Renal cortex interstitium (tissue), 15 donors: ENCODE measurements at places on chromosomes 6 and 20.
A peak's percentile ranks its signal among the peaks of the same experiment; 100 is the strongest.

DNA sequence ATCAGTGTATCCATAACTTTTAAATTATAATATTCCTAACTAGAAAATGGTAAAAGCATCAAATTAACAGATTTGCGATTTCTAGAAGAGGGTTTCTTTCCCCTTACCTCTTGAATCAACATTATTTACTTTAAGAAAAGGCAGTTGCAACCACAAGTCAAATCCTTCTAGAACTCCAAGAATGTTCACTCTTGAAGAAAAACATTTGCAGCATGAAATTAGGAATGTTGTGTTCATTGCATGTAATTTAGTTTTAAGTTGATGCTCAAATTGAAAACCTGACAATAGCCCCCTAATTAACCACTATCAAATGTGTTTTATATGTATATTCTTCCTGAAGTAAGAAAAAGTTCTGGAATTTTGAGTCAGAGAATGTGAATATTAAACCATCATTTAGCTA lies 2.3 kb upstream of the REV3L start:
- DNase-seq, result no peak

DNA sequence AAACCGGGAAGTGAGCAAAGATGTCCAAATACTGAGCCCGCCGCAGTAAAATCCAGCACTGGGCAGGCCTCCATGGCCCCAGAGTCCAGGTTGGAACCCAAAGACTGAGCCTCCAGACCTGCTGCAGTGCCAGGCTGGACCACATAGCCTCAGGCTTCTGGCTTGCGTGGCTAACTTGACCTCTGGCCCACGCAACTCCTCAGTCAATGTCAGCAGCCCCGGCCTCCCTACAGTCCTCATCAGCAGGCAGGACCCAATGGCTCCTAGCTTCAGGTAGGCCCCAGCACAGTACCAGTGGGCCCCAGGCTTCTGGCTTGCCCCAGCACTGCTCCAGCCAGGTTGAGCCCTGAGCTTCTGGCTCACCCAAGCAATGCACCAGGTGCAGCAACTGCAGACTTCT lies 245.1 kb upstream of the AFDN start:
- DNase-seq, result no peak

GRCh38 chr6:11788043-11788442 lies 9.4 kb upstream of the ADTRP start:
- DNase-seq, result no peak

GRCh38 chr6:120214088-120214499 lies 864.5 kb upstream of the MAN1A1 start:
- DNase-seq, result no peak

- DNase-seq, result no peak
These were observed 54.7 kb upstream of the SNX9 start for GRCh38 chr6:157768304-157768703.

DNA sequence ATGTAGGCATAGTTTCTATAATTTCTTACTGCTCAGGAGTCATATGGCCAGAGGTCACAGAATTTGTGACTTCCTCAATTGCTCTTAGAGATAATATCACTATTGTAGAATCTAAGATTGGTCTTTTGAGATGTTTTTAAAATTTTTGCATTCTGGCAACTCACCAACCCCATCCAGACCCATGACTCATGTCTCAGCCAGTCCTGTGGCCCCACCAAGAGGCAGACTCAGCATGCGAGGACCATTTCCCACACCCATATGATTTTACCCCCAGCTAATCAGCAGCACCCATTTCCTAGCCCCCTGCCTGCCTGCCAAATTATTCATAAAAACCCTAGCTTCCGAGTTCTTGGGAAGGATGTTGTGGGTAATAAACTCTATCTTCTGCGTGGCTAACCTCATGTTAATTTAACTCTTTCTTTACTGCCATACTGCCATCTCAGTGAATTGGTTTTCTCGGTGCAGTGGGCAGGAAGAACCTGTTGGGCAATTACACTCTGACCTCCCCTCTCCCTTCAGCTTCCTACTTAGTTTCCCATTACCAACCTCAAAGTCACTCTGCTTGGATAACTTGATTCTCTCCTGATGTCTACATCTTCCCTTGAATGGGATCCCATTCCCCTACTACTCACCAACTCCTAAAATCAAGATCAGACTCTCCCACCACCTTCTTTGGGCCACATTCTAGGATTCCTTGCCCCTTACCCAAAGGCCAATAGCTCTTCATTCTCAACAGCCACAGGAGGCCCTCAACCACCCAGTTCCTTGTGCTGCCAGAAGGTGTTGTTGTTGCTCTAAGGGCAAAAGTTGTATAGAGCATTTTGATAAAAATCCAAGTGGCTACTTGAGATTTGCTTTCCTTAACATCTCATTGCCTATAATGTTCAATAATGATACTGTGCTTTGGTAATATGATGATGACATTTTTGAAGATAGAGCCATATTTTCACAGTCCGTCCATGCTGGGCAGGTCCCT lies 16.2 kb upstream of the IYD start:
- no peak for DNase-seq

DNA sequence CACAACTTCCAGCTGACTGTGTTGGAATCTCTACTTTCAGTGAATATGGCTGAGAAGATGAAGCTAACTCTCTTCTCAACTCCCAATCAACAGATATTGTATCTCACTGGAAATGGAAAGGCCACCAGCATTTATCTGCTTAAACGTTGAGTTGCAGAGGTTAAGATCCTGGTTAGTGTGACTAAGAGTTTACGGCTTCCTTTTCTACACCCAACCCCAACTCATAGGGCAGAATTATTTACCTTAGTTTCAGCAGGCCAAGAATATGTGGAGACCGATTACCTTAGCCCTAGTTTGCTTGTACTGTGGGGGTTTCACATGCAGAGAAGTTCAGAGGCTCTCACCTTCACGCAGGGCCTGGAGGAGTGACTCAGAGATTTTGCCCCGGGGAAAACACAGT lies 1026.6 kb downstream of the EYS start:
- no peak for DNase-seq

DNA sequence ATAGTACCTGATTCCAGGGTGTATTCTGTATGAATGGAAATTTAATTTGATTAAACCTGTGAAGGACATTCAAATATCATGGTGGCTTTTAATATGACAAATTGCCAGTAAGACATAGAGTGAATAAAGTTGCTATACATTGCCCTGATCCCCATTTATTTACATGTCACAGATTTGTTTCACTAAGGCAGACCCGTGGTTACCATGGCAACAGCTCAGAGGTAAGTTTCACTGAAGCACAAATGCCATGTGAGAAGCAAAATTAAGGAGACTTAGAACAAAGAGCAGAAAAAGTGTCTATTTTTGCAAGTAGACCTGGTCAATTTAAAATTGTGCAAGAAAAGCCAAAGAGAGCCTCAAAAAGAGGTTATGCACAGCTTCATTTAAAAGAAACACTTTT lies 63.7 kb downstream of the PXDC1 start:
- peak; percentile 28 for DNase-seq

- DNase-seq, result no peak
These were observed 125.8 kb downstream of the C6orf118 start for GRCh38 chr6:165183496-165184140.

GRCh38 chr20:444862-445426 lies 17.4 kb downstream of the TBC1D20 start:
- no peak for DNase-seq

DNA sequence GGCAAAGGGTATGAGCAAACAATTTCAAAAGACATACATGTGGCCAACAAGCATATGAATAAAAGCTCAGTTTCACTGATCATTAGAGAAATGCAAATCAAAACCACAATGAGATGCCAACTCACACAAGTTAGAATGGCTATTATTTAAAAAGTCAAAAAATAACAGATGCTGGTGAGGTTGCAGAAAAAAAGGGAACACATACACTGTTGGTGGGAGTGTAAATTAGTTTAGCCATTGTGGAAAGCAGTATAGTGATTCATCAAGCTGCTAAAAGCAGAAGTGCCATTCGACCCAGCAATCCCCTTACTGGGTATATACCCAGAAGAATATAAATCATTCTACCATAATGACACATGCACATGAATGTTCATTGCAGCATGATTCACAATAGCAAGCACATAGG lies 6.7 kb upstream of the KHDC1L start:
- no peak for DNase-seq

GRCh38 chr6:170160031-170160627 lies 130.7 kb downstream of the DLL1 start:
- no peak for DNase-seq

- no peak for DNase-seq
These were observed 91.0 kb downstream of the FYN start for GRCh38 chr6:111782192-111782809.

GRCh38 chr6:137497721-137498463 lies 3.7 kb upstream of the OLIG3 start:
- no peak for DNase-seq

DNA sequence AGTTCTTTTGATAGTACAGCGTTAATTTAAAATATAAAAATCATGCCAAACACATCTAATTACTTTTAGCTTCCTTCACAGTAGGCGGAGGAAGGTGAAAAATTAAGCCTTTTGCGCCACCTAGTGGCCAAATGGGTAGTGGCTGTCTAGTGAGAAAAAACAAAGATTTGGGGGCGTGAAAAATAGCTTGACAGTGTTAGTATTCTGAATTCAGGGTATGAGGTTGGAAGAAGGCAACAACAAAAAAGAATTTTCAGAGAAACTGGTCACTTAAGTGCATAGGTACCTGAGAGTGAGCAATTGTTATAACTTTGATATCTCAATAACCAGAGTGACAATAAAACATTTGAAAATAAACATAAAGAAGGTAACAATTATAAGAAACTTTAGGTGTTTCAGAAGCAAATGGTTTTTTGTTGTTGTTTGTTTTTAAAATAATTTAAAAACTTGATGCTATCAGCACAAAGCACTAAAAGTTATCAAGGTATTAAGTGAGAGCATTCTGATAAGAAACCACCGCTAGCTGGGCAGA lies 14.3 kb downstream of the PSMB9 start:
- peak; percentile 78 for DNase-seq

DNA sequence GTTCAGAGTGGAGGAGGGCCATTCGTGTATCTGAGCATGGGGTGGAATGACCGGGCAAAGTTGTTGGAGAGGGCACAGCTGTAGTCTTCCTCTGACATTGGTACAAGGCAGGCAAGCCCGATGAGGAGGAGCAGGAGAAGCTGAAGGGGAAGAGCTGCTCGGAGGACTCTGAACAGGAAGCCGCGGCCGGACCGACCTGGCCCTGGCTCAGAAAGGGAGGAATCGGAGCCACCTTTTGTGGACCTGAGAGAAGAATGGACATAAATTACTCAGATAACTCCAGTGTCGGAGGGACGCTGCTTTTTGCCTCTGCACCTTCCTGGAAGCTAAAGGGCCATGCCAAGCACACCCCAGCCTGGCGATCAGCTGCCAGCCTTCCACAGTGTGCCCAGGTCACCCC lies 315.0 kb downstream of the ESR1 start:
- no peak for DNase-seq

DNA sequence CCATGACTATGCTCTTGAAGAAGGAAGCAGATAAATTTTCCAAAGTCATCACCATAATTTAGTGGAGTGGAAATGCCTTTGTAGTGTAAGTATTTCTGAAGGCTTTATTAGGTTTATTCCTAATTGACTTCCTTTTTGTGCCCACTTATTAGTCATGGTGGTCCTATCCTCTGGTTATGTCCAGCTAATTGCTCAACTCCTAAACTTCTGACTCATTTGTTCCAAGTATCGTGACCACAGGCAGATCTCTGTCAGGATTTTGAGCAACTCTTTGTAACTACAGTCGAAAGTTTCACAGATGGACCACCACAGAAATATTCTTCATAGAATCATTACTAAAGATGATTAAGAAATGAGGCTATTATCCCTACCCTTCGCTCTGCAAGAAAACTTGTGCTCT lies 315.6 kb upstream of the PTCHD4 start:
- no peak for DNase-seq

- no peak for DNase-seq
These were observed 110.3 kb upstream of the EYA4 start for GRCh38 chr6:133130863-133131262.

DNA sequence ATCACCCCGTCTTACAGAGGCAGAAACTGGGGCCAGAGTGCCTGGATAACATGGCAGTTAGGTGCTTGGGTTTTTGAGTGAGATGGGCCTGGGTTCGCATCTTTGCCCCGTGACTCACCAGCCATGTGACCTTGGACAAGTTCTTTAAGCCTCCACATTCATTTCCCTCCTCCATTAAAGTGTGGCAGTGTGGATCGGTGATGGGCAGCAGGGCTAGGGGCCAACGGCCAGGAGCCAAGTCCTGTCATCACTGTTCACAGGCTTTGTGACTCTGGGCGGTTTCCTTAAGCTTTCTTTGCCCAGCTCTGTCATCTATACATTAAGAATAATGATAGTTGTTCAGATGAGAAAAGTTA lies 85.5 kb upstream of the PMEPA1 start:
- DNase-seq, result no peak

- DNase-seq, result no peak
These were observed 155.9 kb upstream of the INSM1 start for GRCh38 chr20:20211988-20212518.

GRCh38 chr6:119540417-119540816 lies 190.9 kb upstream of the MAN1A1 start:
- no peak for DNase-seq

DNA sequence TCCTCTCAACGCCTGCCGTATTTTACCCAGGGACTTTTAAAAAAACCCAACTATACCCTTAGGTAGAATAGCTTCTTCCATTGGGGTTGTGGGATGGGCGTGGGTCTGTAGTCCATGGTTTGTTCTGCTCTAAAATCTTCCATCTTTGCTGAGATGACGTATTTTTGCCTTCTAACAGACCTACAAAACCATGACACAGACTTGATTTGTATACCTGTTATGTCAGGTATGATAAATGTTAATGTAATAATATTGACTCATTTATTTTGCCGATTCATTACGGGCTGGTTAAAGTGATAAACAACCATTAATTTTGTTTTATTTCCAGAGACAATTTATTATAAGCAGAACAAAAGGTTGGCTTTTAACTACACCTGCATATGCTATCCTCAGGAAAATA lies 48.7 kb downstream of the UST start:
- no peak for DNase-seq

GRCh38 chr6:52328303-52328662 lies 33.7 kb upstream of the PAQR8 start:
- DNase-seq, result no peak

GRCh38 chr6:153167061-153167891 lies 36.2 kb upstream of the RGS17 start:
- no peak for DNase-seq
